ENCODE measurements at places on chromosomes 3 and 15.

DNA sequence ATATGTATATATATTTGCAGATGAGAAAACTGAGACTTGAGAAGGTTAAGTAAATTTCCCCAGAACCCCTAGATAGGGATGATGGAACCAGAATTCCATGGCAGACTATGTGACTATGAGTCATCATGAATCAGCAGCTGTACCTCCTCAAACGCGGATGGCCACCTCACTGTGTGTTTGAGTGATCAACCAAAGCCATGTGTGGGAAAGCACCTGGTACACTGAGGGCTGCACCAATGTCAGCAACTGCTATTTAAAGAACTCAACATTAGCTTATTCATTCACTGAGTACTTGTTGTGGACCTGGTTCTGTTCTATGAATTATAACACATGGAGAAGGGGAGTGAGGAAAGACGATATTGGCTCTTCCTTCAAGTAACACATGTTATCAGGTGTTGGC, 377.0 kb downstream of the GAP43 start:
- H3K4me3 ChIP-seq: no peak overlapping the region
- H3K36me3 ChIP-seq: no peaks in the 10 kb centered on the region
- H3K4me1 ChIP-seq: peaks cover 44% of the 10 kb centered on the region
- no peaks in the 10 kb centered on the region for H3K27me3 ChIP-seq
- peak overlapping the region; percentile 73 for H3K27ac ChIP-seq

DNA sequence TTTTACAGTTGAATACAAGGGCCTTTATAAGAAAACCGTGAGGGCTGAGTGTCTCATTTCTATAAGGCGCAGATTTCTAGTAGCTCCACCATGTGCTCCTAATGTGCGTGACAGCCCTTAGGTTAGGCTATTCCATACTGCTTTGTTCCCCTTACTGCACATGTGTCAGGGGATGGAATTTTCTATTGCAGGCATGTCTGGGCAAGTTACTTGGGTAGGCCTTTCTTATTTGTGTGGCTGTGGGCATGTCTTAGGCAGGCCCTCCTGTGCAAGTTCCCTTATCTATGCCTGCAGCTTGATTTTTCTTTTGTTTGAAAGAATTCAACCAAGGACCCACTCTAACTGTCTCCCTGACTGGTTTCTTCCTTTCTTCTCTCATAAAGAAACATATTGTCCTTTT, 434.2 kb upstream of the CNTN3 start:
- H3K27ac ChIP-seq: no peak overlapping the region
- no peaks in the 10 kb centered on the region for H3K4me1 ChIP-seq
- no peak for DNase-seq
- no peaks in the 10 kb centered on the region for H3K36me3 ChIP-seq

DNA sequence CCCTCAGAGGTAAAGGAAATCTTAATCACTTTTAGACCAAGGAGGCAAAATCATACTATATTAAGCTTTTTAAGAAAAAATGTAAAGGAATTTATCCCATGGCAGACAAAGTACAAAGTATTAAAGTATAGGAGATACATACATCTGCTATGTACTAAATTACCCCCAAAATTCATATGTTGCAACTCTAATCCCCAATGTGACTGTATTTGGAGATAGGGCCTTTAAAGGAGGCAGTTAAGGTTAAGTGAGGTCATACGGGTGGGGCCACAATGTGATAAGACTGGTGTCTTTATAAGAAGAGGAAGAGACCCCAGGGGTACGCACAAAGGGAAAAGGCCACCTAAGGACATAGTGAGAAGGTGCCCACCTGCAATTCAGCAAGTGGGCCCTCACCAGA, 657.0 kb upstream of the ADAMTS9 start:
- no peaks in the 10 kb centered on the region for H3K27me3 ChIP-seq
- no peaks in the 10 kb centered on the region for H3K4me1 ChIP-seq
- no peak overlapping the region for H3K27ac ChIP-seq
- no peak for DNase-seq
- no peak overlapping the region for H3K4me3 ChIP-seq

- no peak overlapping the region for H3K27ac ChIP-seq
- no peak for DNase-seq
- H3K27me3 ChIP-seq: no peaks in the 10 kb centered on the region
These were observed 15.0 kb downstream of the PDIA5 start for GRCh38 chr3:123081718-123082369.

DNA sequence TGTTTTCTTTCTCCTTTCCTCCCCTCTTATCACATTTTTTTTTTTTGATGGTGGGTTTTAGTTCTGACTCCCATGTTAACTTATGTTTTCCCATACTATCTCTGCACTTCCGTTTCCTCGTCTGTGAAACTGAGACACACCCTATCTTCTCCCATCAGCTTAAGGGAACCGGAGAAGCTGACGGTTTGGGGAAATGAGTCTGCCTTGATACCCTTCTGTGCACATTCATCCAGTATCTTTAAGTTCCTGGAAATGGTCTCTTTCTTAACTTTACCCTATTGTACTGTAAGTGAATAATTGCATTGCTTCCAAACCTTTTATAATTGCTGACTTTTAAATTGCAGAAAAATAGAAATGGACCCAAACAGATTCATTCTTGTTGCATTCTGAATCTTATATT, 26.2 kb upstream of the CFAP161 start:
- peaks cover 14% of the 10 kb centered on the region for H3K4me1 ChIP-seq
- no peak for DNase-seq
- H3K4me3 ChIP-seq: no peak overlapping the region
- H3K27ac ChIP-seq: no peak overlapping the region

GRCh38 chr3:192188218-192188835, 539.0 kb downstream of the FGF12 start:
- no peaks in the 10 kb centered on the region for H3K27me3 ChIP-seq
- H3K27ac ChIP-seq: no peak overlapping the region
- H3K36me3 ChIP-seq: no peaks in the 10 kb centered on the region
- DNase-seq: peak; percentile 18
- H3K4me3 ChIP-seq: no peak overlapping the region

DNA sequence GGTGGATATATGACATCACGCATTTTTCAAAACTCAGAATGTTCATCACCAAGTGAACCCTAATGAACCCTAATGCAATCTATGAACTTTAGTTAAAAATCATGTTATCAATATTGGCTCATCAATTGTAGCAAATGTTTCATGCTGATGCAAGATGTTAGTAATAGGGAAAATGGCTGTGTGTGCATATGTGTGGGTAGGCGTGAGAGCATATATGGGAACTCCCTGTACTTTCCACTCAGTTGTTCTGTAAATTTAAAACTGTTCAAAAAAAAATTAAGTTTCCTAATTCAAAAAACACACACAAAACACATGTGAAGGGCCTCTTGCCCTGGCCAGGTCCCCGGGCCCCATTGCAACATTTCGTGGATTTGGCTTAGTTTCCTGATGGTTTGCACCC, 89.7 kb upstream of the PROK2 start:
- H3K27me3 ChIP-seq: peaks cover 14% of the 10 kb centered on the region
- DNase-seq: no peak
- H3K4me1 ChIP-seq: no peaks in the 10 kb centered on the region
- H3K36me3 ChIP-seq: no peaks in the 10 kb centered on the region

GRCh38 chr15:65374821-65375401, 2.9 kb downstream of the IGDCC3 start:
- H3K27ac ChIP-seq: no peak overlapping the region
- H3K4me1 ChIP-seq: no peaks in the 10 kb centered on the region
- DNase-seq: no peak
- no peak overlapping the region for H3K4me3 ChIP-seq

DNA sequence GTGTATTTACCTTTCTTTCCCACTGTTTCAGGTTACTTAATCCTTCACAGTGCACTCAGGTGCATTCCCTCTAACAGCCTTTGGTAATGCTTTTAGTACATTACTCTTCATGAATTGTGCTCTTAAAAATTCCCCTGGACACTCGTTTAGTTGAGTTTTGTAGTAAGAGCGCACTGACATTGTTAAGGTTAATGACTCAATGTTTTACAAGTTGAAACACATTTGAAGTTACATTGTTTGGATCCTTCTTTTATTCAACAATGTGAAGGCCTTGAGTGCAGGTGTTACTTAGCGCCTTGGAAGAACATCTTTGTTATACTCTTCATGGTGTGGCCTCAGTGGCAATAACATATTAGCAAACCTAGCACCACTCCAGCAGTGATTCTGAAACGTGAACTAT, 739.6 kb downstream of the NAALADL2 start:
- H3K27me3 ChIP-seq: no peaks in the 10 kb centered on the region
- no peak overlapping the region for H3K4me3 ChIP-seq
- no peak for DNase-seq
- no peak overlapping the region for H3K27ac ChIP-seq
- H3K36me3 ChIP-seq: no peaks in the 10 kb centered on the region

DNA sequence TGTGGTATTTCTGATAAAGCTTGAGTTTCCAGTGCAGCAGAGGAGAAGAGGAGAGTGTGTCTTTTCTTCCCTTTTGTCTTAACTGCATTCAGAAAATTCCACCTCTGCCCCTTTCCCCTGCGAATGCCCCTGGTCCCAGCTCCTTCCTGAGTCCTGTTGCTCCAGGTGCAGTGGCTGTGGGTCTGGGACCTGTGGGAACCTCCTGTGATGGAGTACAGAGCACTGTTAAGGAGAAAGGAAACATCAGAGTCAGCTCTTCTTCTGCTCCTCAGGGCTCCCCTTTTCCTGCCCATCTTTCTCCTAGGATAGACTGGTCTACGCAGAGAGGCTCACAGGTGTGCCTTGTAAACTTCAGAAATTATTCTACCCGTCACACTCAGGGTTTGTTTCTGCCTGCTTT, 165.8 kb upstream of the ROPN1 start:
- H3K4me1 ChIP-seq: no peaks in the 10 kb centered on the region
- no peak overlapping the region for H3K27ac ChIP-seq
- DNase-seq: no peak
- H3K27me3 ChIP-seq: peaks cover 17% of the 10 kb centered on the region

DNA sequence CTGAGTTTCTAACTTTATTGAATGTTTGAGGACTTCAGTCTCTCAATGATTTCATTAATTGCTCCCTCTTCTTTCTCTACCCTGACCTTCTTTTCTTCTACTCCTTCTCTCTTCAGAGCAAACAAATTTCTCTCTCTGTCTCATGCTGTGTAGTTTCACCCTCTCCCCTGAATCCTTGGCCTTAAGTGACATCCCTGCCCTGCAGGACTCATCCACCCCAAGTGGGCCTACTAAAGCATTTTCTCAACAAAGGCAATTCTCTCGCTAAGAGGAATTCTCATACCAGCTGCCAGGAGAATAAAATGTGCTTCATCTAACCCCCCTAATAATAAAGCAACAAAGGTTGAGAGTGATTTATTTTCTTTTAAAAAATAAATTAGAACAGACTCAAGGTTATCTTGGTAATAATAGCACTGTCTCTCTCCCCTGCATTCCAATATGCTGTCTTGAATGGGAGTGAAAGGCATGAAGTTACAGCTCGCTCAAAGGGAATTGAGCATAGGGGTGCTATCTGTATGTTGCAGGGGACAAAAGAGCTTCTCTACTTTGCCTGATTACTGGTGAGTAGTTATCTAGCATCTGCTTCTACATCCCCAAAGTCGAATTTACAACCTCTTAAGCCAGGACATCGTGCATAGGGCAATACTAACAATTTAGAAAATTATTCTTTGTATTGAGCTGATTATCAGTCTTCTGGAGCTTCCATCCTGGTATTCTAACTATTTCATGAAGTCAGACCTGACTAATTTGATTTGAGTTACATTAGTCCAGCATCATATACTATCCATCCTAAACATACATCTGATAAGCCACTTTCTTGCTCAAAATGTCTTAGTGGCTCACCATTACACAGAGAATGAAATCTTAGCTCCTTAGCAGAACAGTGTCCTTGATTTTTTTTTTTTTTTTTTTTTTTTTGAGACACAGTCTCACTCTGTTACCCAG, 76.9 kb upstream of the DNAJC19 start:
- no peaks in the 10 kb centered on the region for H3K36me3 ChIP-seq
- H3K27me3 ChIP-seq: no peaks in the 10 kb centered on the region
- no peak overlapping the region for H3K27ac ChIP-seq
- H3K4me1 ChIP-seq: no peaks in the 10 kb centered on the region

- no peak overlapping the region for H3K4me3 ChIP-seq
- H3K4me1 ChIP-seq: peaks cover 13% of the 10 kb centered on the region
- DNase-seq: no peak
- no peaks in the 10 kb centered on the region for H3K36me3 ChIP-seq
- H3K27me3 ChIP-seq: no peaks in the 10 kb centered on the region
- H3K27ac ChIP-seq: no peak overlapping the region
These were observed 112.2 kb upstream of the RBMS3 start for GRCh38 chr3:29168696-29169095.

DNA sequence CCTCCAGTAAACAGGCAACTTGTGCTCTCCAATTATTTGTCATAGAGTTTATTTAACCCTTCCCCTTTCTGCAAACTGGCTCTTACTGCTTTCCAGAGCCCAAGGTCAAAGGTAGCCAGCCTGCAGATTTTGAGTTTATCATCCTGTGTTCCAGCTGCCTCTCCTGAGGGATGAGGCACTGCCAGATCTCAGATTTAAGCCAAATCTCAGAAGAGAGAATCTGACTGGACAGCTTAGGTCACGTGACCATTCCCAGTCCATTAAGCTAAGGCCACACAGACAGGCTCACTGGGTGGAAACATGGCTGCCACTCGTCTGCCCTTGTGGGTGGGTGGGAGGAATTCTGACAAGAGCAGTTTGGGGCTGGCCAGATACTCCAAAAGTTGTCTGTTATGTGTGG, 8.6 kb upstream of the SIAH2 start:
- DNase-seq: no peak
- H3K27ac ChIP-seq: no peak overlapping the region
- H3K4me1 ChIP-seq: peaks cover 9% of the 10 kb centered on the region
- no peaks in the 10 kb centered on the region for H3K27me3 ChIP-seq
- no peaks in the 10 kb centered on the region for H3K36me3 ChIP-seq
- no peak overlapping the region for H3K4me3 ChIP-seq

DNA sequence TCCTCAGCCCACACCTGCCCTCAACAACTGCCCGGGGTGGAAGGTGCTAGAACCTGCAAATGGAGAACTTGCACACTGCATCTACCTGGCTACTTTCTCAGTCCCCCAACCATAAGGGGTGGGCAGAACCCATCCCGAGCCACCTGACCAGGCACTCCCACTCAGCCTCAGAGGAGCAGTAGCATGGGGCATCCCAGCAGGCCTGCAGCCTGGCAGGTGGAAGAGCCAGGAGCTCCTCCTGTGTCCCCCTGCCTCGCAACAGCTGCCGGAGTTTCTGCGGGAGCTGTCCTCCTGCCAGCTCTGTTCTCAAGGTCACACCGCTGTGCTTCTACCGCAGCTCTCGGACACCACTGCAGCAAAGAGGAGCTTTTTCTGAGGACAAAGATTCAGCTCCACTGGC, 27.5 kb downstream of the RAB6B start:
- no peak overlapping the region for H3K27ac ChIP-seq
- no peak for DNase-seq
- H3K4me1 ChIP-seq: no peaks in the 10 kb centered on the region
- H3K27me3 ChIP-seq: no peaks in the 10 kb centered on the region
- no peaks in the 10 kb centered on the region for H3K36me3 ChIP-seq
- no peak overlapping the region for H3K4me3 ChIP-seq

GRCh38 chr3:191235331-191236314, 36.6 kb downstream of the OSTN start:
- H3K4me1 ChIP-seq: peaks cover 38% of the 10 kb centered on the region
- no peaks in the 10 kb centered on the region for H3K27me3 ChIP-seq
- H3K4me3 ChIP-seq: peak overlapping the region; percentile 27
- DNase-seq: peak; percentile 73

GRCh38 chr15:60651734-60652141, 172.8 kb upstream of the ICE2 start:
- H3K27me3 ChIP-seq: no peaks in the 10 kb centered on the region
- DNase-seq: no peak
- H3K36me3 ChIP-seq: no peaks in the 10 kb centered on the region
- H3K4me3 ChIP-seq: no peak overlapping the region
- H3K27ac ChIP-seq: no peak overlapping the region
